ENCODE measurements at places on chromosomes 6 and 20.

- DNase-seq = no peak
These were observed 11.1 kb upstream of the NOTCH4 start for GRCh38 chr6:32234934-32235333.

DNA sequence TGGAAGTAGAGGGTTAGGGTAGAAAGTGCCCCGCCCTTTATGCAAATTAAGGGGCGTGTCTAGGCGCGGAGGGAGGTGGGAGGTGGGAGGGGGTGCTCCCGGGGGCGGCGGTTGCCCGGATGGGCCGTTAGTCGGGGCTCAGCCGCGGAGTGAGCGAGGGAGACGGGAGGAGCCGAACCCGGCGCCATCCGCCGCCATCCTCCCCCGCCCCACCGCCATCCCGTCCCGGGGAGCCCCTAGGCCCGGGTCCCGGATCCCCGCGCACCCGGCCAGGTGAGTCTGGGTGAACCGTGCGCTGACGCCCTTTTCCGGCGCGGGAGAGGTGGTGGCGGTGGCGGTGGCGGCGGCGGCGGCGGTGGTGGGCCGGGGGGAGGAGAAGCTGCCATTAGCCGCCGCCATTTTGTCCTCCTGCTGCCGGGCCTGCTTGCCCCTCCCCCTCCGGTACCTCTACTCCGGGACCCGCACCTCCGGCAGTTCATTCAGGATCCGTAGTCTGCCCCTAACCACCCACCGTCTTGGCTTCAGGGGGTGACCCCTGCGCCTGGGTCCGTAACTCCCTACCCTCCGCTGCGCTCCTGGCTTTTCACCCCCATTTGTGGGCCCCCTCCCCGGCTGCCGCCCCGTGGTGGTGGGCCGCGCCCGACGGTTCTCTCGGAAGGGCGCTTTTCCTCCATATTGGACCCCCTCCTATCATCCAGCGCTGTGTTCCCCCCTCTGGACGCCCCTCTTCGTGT, at the start of gene PRRC2A:
Gene PRRC2A, plus strand, starts transcription at position 130 of the 734 bp plus-strand sequence. CDS start 2,075 bp downstream, outside the sequence.
- DNase-seq = peak; percentile 96

GRCh38 chr20:34864216-34864615, 8.4 kb downstream of the GGT7 start:
- no peak for DNase-seq

- DNase-seq = peak; percentile 43
These were observed 5.6 kb downstream of the TAGAP start for GRCh38 chr6:159038914-159039884.

GRCh38 chr6:20669571-20670314, 135.5 kb downstream of the CDKAL1 start:
- no peak for DNase-seq

- no peak for DNase-seq
These were observed 28.0 kb downstream of the KIF6 start for GRCh38 chr6:39696986-39697788.

GRCh38 chr20:5488823-5489222, 172.1 kb upstream of the PROKR2 start:
- no peak for DNase-seq

DNA sequence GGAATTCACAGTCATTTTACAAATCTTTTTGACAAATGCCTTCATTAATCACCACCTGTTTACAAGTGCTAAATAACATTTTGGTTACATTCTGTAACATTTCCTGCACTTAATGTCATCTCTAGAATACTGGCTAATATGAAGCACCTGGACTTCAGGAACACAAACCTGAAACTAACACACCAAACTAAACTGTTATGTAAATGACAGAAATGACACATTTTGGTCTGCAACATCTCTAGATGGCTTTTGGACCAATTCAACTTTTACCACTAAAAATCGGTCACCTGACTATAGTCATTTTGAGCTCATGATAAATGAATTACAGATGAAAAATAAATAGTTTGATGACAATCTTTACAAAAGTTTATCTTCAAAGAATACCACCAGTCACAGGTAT, 80.6 kb downstream of the ATG5 start:
- DNase-seq = no peak

- no peak for DNase-seq
These were observed 101.3 kb downstream of the MTHFD1L start for GRCh38 chr6:150966786-150967185.

GRCh38 chr6:135395136-135395535, 102.4 kb downstream of the AHI1 start:
- DNase-seq = no peak

GRCh38 chr6:17971128-17972073, 16.0 kb downstream of the KIF13A start:
- DNase-seq = no peak

GRCh38 chr6:169370666-169371343, 117.2 kb upstream of the THBS2 start:
- no peak for DNase-seq

- DNase-seq = peak; percentile 93
These were observed 5.9 kb upstream of the ZNF184 start for GRCh38 chr6:27478706-27479318.

DNA sequence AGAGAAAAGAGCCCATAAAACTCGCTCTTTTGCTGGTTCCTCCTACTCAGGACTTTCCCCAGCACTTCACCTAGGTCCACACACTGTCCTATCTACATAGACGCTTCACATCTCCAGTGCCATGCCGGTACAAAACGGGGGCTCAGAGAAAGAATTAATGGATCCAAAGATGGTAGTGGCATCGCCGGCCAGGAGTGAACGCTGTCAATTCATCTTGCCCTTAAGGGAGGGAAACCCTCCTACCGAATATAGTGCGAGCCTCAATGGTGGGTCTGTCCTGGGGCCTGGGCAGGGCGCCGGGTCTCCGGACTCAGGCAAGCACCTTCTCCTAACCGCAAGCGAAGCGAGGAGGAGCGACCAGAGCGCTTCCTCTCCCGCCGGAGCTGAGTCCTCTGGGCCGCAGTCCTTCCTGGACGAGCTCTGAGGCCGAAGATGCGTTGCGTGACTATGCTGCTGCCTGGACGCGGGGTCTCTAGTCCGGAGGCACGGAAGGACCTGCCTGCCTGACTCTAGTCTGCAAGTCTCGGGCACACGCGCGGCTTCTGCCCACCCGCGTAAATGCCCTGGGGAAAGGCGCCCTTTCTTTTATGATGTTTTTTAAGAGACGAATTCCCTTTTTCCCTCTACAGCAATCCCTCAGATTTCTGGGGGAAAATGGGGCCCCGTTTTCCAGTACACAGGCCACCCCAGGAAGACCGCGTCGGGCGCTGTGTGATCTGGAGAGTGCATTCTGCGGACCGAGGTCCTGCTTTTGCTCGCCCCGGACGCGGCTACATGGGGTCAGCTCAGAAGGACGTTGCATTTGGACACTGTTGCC, 100.1 kb upstream of the PRDM1 start:
- DNase-seq = no peak

DNA sequence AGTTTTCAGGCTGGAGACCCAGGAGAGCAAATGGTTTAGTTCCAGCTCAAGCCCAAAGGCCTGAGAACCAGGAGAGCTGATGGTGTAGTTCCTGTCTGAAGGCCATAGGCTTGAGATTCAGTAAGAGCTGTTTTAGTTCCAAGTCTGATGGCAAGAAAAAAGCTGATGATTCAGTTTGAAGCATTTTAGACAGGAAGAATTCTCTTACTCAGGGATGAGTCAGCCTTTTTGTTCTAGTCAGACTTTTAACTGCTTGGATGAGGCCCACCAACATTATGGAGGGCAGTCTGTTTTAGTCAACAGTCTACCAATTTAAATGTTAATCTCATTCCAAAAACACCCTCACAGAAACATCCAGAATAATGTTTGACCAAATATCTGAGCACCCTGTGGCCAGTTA, 2.5 kb downstream of the ZSCAN26 start:
- DNase-seq = peak; percentile 23

- DNase-seq = no peak
These were observed 213.8 kb downstream of the BCAS1 start for GRCh38 chr20:53856300-53857295.

- DNase-seq = no peak
These were observed 106.3 kb upstream of the LY86 start for GRCh38 chr6:6482256-6482655.

DNA sequence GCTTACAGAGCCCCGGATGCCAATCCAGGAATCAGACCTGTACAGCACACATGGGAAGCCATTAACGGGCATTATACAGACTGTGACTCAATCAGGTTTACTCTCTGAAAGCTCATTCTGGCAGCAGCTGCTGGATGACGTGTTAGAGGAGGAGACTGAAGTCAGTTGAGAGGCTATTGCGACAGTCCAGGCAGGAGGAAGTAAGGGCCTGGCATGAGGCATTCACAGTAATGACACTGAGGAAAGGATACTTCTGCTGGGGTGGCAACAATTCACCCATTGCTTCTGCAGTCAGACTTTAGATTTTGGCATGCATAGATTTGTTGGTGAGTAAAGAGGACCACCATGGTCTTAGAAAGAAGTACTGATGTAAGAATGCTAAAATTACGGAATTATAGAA, 151.0 kb upstream of the HEY2 start:
- DNase-seq = no peak

DNA sequence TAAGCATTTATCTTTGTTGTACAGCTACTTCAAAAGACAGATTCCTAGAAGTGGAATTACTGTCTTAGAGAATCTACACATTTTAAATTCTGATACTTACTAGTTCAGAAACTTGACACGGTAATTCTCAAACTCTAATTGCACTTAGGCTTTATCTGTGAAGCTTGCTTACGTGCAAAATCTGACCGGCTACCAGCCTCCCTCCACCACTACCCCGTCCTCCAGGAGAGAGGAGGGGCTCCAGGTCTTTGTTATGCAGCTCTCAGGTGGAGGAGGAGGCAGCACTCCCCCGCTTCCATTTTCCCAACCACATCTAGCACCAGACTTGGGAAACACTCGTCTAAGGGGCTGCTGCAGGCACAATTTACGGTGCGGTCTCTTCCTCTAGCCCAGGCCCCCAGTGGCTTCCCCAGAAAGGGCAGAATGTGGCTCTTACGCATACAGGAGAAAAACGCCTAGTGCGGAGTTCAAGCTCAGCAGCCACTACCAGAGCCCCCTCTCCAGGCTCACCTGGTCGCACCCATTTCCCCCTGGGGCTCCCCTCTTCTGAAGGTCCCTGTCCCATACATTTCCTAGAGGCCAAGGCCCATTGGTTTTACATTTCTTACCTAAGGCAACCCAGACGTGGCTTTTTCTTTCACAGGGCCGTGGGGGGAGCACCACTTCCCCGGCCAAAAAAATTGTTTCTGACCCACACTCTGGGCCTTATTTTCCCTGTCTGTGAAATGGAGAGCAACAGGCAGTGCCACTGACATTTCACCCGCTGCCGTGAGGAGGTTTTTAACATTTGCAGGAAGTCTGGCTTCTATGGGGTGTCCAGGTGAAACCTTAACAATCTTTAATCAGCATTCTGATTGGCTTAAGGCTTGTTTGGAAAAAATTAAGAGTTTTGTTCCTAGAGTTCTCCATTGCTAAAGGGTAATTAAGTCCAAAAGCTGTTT, 1.6 kb upstream of the TGIF2 start:
- no peak for DNase-seq

GRCh38 chr6:108120311-108120710, 45.5 kb upstream of the NR2E1 start:
- no peak for DNase-seq

GRCh38 chr6:63793465-63794137, 158.0 kb downstream of the PHF3 start:
- no peak for DNase-seq

DNA sequence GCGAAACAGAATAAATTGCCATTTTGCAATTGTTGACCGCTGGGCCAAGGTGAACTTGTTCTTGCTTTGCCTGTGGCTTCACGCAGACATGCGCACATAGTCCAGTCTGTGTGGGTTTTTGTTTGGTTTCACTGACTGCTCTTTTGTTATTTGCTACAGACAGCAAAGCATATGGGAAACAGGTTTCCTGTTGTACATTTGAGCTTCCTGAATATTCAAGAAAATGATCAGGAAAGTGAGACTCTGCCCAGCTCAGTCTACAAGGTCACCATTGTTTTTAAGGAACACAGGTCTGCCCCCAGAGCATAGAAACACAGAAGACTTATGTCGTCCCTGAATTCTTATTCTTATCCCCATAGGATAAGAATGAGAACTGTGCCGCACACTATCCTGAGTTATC, 55.6 kb downstream of the SASH1 start:
- DNase-seq = no peak

DNA sequence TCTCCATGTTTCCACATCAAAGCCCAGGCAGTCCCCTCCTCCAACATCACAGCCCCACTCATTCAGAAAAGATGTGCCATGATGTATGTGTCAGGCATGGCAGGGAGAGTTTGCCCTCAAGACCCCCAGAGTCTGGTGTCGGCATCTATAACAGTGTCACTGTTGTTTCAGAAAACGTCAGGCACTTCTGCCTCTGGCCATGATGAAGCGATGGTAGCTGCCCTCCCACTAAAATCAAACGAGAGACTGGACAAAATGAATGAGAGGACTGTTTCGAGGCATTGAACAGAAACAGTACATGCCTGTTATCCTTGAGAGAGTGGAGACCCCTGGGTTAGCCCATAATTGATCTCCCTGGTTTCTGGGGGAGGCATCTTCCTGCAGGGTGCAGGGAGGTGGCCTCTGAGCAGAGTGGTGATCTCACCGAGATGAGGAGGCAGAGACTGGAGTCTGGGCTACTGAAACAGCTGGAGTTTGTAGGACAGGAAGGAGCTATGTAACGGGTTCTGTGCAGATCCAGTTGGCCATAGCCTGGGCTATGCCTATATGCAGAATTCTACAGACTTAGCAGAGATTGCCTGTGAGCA, 144.5 kb downstream of the SYCP2 start:
- DNase-seq = no peak

GRCh38 chr6:78995946-78996345, 82.1 kb downstream of the PHIP start:
- no peak for DNase-seq

- DNase-seq = no peak
These were observed 21.3 kb upstream of the TMEM14A start for GRCh38 chr6:52649536-52650160.

- DNase-seq = no peak
These were observed 8.0 kb downstream of the CST3 start for GRCh38 chr20:23629542-23630391.

DNA sequence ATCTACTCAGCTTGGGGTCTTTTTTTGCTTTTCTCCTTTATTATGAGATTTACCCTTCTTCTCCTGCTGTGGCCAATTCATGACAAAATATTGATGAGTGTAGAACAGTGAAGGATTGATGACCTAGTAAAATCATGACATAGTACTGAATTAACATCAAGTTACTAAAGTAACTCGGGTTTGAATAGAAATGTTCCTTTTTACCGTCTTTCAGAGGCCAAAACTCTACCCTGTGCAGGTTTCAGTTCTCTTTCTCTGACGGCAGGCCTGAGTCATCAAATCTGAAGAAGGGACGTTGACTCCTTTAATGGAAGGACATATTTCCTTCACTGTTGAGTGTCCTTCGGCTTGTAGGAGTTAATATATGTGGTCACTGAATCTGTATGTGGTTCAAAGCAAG, 80.7 kb downstream of the RREB1 start:
- DNase-seq = no peak

- DNase-seq = no peak
These were observed 19.8 kb upstream of the LRFN2 start for GRCh38 chr6:40606981-40607380.

- DNase-seq = no peak
These were observed 1.7 kb upstream of the C20orf203 start for GRCh38 chr20:32675223-32675975.

DNA sequence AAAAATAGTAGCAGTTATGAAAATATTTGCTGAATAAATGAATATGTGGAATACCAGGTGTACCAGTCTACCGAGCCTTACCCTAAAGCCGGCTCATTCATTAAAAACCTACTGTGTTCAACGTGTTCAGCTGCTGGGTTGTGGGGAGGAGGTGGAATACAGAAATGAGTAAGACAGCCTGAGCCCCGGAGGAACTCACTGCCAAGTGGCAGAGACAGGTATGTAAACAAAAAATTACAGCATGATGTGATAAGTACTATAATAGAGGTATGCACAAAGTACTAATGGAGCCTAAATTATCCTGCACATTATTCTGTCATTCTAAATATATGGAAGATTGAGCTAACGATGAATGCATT, 6.8 kb upstream of the ADTRP start:
- peak; percentile 39 for DNase-seq
